Liver (tissue), 10 donors: ENCODE measurements at places on chromosomes 16 and 17. TPM values are rescaled to one million over a fixed set of nuclear protein-coding genes. Genes with fewer than 3 reads are reported as not detected.

Gene SOCS1
- polyA plus RNA-seq = 2.5 TPM

Gene HEXD
- polyA plus RNA-seq = 14.7 TPM

Gene MLKL
- 3.2 TPM for polyA plus RNA-seq

Gene FOXJ1
- not detected for polyA plus RNA-seq

Gene FAM20A
- 62.8 TPM for polyA plus RNA-seq

Gene GAS7
- 1.1 TPM for polyA plus RNA-seq

Gene CDC42EP4
- 28.4 TPM for polyA plus RNA-seq

Gene EPX
- 0.09 TPM for polyA plus RNA-seq

Gene NECAB2
- polyA plus RNA-seq = 2.9 TPM

Gene KRT31
- not detected for polyA plus RNA-seq

Gene PMFBP1
- 0.42 TPM for polyA plus RNA-seq

Gene IRX3
- not detected for polyA plus RNA-seq

Gene AOC3
- polyA plus RNA-seq = 18.2 TPM

Gene ZFHX3
- 2.5 TPM for polyA plus RNA-seq

Gene RNF227
- polyA plus RNA-seq = 0.31 TPM

Gene GPR179
- polyA plus RNA-seq = not detected

Gene MIS12
- 4.3 TPM for polyA plus RNA-seq
